Spinal cord (tissue), 10 donors: ENCODE measurements at places on chromosomes 13 and 19. TPM values are rescaled to one million over a fixed set of nuclear protein-coding genes. Genes with fewer than 3 reads are reported as not detected.

DNA sequence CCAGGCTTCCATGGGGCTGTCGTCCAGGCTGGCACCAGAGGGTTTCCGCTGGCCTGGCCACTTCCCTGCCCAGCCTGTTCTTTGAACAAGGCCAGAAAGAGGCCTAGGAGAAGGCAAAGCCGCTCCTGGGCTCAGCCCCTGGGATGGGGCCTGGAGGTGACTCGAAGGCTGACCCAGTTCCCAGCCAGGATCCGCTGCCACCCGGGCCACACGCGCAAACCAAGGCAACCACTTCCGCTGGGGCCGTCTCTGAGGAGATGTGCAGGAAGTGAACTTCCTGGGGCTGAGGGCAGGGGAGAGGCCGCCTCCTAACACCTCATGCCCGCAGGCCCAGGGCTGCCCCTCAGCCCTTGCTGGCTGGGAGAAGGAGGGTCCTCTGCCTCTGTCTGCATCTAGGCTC, 15.2 kb downstream of the PLEKHF1 start:
- no peaks in the 10 kb centered on the region for H3K27me3 ChIP-seq
- H3K36me3 ChIP-seq: peaks cover 26% of the 10 kb centered on the region
- no peak overlapping the region for H3K4me3 ChIP-seq
- no peak for DNase-seq
- peaks cover 42% of the 10 kb centered on the region for H3K4me1 ChIP-seq

GRCh38 chr13:40143559-40143958, 488.1 kb downstream of the COG6 start:
- H3K36me3 ChIP-seq: no peaks in the 10 kb centered on the region
- H3K4me3 ChIP-seq: no peak overlapping the region
- no peak overlapping the region for H3K27ac ChIP-seq
- no peaks in the 10 kb centered on the region for H3K4me1 ChIP-seq
- no peak for DNase-seq
- H3K27me3 ChIP-seq: no peaks in the 10 kb centered on the region

Gene ADPRHL1
- 3.1 TPM for total RNA-seq

GRCh38 chr13:49388091-49388635, 55.7 kb downstream of the CAB39L start:
- H3K27me3 ChIP-seq: no peaks in the 10 kb centered on the region
- H3K4me3 ChIP-seq: no peak overlapping the region
- DNase-seq: no peak
- H3K27ac ChIP-seq: no peak overlapping the region

DNA sequence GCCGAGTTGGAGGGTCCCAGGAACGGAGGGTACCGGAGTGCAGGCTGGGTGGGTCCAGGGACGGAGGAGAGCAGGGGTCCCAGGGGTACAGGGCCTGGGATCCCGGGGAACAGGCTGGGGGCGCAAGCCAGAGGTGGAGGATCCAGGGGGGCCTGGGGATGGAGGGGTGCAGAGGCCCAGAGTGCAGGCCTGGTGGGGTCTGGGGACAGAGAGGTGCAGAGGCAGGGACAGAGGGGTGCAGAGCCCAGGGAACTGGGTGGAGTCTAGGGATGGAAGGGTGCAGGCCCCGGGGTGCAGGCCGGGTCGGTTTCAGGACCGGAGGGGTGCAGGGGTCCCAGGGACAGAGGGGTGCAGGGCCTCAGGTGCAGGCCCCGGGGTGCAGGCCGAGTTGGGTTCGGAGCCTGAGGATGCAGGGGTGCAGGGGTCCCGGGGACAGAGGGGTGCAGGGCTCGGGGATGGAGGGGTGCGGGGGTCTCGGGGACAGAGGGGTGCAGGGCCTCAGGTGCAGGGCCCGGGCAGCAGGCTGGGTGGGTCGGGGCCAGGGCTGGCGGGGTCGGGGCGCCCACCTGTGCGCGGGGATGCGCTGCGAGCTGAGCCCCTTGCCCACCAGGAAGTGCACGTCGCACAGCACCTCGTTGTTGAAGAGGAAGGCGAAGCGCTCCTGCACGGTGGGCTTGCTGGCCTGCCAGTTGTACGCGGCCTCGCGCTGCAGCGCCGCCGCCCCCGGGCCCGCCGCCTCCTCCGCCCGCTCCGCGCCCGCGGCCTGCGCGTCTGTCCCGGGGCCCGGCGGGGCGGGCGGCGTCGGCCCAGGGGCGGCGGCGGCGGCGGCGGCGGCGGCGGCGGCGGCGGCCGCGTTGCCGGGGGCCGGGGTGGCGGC, 545 bp downstream of the BTBD2 start:
- peaks cover 45% of the 10 kb centered on the region for H3K36me3 ChIP-seq
- H3K4me3 ChIP-seq: peak overlapping the region; percentile 53
- DNase-seq: no peak
- H3K27ac ChIP-seq: no peak overlapping the region
- H3K4me1 ChIP-seq: peaks cover 41% of the 10 kb centered on the region

Gene ZNF723
- total RNA-seq: not detected

- peaks cover 100% of the 10 kb centered on the region for H3K36me3 ChIP-seq
- no peak overlapping the region for H3K27ac ChIP-seq
- H3K4me3 ChIP-seq: no peak overlapping the region
- H3K27me3 ChIP-seq: no peaks in the 10 kb centered on the region
- DNase-seq: no peak
Observed at GRCh38 chr19:19654441-19654840, 9.0 kb downstream of the ATP13A1 start.

DNA sequence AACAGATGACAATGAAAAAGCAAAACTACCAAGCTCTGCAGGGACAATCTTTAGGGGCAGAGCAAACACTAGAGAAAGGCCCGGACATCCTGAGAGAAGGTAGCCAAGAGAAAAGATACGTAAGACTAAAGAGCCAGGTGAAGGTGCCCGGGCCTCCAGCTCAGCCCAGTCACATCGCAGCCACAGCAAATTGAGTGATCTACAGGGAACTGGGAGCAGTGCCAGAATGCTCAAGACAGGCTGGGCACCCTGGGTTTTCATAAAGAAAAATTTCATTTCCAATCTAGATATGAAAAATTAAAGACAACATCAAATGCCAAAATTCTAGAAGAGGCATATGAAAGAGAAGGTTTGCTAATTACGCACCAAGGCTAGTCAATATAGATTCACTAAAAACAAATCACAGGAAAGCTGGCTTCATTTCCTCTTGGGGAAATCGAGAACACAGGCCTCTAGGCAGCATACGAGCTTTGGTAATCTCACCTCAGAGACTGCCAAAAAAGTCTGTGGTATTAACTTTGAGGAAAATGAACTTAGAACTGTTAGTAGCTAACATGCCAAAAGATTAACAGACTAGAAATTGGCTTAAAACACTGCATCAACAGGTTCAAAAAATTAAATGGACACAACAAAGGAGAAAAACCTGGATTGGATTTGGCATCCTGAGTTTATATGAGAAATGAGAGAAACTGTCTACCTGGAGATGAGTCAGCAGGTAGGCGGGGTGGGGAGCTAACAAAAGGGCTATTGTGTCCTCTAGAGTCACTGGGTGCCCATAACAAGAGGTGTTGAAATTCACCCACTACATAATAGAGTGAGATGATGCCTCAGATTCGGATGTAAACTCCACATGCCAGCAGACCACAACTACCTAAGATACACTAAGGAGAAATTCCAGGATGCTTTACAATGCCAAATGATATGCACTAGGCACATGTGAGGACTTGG, 6.6 kb downstream of the ANKRD10 start:
- no peak overlapping the region for H3K4me3 ChIP-seq
- H3K27ac ChIP-seq: no peak overlapping the region
- peaks cover 12% of the 10 kb centered on the region for H3K4me1 ChIP-seq
- no peak for DNase-seq
- H3K27me3 ChIP-seq: no peaks in the 10 kb centered on the region
